Stimulated activated CD4-positive, alpha-beta T cell treated with anti-CD3 and anti-CD28 coated beads, TNF-alpha, amount 100 ng/mL, for 1 hour (primary cell): ENCODE measurements at places on chromosomes 11 and 22.

DNA sequence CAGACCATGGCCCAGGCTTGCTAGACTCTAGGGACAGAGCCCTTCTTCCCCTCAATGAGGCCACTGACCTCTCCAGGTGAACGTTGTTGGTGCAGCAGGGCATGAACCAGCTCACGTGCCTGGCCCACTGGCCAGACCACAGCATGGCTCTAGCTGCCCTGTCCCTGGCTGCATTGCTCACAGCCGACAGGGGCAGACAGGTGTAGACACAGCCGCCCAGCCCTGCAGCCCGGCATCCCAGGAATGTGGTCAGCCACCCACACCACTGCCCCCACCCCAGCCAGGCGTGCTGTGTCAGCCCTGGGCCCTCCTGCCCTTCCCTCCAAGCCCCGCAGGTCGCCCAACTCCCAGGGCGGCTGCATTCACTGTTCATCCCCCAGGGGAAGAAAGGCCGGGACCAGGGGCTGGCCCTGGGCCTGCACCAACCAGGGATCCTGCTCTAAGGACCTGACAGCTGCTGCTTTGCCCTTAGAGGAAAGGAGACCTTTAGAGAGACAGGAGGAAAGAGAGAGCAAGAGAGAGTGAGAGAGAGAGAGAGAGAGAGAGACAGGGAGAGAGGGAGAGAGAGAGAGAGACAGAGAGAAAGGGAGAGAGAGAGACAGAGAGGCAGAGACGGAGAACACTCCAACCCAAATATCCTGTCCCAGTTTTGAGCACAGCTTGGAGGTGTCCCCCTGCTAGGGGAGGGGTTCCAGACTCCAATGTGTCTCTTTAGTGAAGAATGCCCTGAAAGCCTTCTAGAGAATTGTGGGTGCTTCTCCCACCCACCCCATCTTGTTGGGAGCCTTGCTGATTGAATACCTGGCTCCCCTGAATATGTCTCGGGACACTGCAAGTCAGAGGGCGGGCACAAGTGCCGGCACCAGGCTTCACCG lies 44.2 kb upstream of the LINC01488 start:
- no peak for DNase-seq

DNA sequence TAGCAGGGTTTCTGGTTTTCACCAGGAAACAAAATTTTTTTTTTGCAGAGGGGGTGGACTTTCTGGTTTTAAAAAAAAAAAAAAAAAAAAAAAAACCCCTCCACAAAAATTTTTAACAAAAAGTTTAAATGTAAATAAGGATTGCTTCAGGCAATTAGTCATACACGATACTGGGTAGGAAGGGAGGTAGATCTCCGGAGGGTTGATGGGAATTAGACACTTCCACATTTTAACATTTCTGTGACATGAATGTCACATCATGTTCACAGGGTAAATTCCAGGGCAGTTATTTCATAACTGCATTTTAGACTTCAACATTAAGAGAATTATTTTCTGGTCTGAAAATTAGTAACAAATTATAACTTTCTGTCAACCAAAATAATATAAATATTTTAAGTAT lies 15.9 kb downstream of the NUP98 start:
- DNase-seq: no peak

DNA sequence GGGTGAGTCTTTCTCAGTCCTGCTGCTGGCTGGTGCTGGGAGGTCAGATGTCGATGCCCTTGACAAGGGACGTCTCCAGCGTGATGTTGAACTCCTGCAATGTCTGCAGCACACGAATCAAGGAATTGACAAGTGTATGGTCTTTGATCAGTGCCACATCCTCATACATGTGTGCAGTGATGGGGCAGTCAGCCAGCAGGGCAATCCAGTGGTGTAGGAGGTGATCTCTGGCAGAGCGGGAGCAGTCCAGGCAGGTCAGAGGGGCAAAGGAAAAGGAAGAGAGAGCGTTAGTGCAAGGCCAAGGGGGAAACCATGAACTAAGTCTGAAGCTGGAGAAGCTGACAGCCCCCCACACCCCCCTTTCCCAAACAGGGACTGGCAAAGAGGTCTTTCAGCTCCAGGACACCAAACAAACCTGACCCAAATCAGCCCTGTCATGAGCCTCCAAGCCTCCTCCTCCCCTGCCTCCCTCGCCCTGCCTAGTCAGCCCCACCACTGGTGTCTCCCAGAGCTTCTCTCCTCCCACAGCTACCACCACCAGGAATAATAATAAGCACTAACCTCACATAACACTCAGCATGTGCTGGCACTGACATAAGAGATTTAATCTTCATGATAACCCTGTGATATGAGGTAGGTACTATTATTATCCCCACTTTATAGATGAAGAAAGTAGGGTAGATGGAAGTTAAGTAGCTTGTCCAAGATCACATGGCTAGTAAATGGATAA lies 48.4 kb upstream of the SCUBE2 start:
- no peak for DNase-seq

DNA sequence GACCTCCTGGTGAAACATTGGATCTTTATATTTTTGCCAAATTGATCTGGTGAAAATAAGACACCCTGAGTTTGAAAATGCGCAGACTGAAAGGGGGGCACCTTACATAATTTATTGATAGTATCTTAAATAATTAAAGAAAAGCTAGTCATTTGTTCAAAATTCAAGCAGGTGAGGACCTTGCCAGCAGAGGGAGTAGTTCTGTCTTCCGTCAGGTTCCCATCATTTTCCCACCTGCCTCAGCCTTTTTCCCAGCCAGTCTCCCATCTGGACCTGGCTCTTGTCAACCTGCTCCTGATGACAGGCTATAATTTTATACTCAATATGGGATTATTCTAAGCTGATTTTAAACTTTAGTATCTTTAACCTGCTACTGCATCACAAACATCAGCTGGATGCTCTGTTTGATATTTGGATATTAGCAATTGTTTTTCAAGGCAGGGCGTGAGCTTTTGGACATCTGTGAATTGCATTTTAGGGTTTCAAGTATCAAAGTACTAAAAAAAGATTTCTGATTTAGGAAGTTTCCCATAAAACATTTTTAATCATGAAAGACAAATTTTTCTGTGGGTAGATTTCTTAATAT lies 132.0 kb downstream of the ELP4 start:
- no peak for DNase-seq

DNA sequence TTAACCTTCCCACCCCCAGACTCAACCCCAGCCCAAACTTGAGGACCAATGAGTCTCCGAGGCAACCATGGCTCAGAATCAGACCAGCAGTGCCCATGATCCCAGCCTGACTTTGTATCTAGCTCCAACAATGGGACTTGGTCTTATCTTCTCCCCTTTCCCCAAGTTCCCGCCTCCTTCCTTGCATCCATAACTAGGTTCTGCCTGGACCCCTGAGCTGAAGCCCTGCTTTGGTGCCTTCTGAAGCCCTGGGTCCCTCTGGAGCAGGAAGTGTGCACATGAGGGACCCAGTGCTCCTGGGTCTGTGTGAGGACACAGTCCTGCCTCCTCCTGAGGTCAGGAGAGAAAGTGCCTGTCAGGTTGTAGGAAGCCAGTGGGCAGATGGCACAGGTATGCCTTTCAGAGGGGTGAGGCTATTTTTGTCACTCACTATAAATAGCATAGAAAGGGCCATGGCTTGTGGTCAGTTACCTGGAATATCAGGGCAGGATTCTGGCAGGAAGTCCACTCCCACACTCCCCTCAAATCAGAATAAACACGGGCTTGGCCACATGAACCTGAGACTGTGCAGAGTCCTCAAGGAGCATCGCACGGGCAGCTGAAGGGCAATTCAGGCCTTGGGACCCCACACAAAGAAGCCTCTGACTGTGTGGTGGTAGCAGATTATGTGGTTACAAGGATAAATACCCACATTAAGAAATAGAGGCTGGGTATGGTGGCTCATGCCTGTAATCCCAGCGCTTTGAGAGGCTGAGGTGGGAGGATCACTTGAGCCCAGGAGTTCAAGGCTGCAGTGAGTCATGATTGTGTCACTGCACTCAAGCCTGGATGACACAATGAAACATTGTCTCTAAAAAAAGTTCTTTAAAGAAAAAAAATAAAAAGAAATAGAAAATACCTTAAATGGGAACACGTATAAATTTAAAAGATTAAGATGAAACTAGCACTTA lies 27.4 kb downstream of the RCN1 start:
- DNase-seq: no peak

DNA sequence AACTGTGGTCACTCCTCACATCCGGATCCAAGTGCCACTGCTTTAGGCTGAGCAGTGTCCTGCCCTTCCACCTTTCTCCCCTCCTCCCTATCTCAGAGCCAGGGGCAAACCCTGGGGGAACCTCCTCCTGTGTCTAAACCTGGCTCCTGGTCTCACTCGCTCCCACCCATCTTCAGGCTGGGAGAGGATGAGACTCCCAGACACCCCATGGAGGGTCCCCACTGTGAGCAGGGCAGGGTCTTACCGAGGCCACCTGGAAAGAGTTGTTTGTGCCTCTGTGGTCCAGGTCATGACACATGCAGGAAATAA lies 93.6 kb downstream of the PDE2A start:
- no peak for DNase-seq

- no peak for DNase-seq
Observed at GRCh38 chr11:11993839-11994238, 14.6 kb downstream of the DKK3 start.

- no peak for DNase-seq
Observed at GRCh38 chr11:17012712-17013547, 1.3 kb downstream of the PLEKHA7 start.

- DNase-seq: no peak
Observed at GRCh38 chr11:21371044-21371443, 701.7 kb downstream of the NELL1 start.

- no peak for DNase-seq
Observed at GRCh38 chr11:84993386-84993785, 633.8 kb downstream of the DLG2 start.

DNA sequence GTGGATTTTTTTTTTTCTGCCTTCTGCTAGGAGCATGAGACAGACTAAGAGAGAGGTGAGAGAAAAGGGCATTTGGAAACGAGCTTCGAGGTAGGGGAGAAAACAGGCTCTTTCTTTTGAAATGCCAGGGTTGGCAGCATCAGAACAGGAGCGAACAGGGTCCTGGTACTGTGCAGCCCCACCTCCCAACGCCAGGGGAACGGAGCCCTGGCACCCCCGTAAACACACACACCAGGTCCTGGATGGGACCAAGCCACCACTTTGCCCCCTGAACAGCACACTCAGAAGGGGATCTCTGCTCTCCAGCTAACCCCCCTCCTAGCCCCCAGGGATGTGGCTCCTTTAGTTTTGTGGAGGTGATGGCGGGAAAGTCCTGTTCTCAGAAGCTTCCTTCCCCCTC lies 127.1 kb downstream of the CTTN start:
- DNase-seq: no peak

DNA sequence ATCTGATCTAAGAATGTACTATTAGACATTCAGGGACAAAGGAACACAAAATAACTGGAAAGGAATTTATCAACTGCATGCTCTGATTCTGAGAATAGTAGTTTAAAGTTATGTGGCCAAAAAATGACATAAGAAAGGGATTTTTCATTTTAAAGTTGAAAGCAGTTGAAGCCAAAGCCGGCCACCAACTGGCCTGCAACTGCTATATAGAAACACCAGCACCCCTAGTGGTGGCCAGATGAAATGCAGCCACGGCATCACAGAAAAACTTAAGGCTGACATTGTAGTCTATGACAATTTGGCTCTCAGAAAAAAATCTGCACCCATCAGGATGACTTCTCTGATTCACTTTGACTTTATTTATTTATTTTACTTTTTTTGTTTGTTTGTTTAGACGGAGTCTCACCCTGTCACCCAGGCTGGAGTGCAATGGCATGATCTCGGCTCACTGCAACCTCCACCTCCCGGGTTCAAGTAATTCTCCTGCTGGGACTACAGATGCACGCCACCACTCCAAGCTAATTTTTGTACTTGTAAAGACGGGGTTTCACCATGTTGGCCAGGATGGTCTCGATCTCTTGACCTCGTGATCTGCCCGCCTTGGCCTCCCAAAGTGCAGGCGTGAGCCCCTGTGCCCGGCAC lies 59.2 kb downstream of the SLC35F2 start:
- peak; percentile 16 for DNase-seq

DNA sequence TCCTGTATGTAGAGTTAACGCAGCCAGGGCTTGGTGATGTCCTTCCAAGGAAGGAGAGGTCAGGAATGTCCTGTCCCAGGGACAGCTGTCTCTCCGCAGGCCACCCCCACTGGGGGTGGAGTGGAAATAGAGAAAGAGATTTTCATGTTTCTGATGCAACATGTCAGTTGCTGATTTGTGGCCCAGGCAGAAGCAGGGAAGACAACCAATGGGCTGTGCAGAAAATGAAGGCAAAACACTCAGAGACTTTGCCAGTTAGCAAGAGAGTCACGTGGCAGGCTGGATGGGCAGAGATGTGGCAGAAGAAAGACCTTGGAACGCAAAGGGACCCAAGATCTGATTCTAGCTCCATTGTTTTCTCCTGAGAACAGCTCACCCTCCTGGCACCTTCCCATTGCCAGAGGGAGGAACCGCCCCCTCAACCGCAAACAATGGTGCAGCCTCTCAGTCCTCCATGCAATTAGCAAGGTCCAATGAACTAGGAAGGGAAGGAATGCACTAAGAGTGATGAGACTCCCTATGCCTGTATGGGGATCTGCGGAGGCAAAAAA lies 71.0 kb downstream of the SYN3 start:
- no peak for DNase-seq

- DNase-seq: no peak
Observed at GRCh38 chr11:15127341-15127740, 12.6 kb downstream of the INSC start.

- no peak for DNase-seq
Observed at GRCh38 chr22:31342389-31343140, 3.6 kb downstream of the PATZ1 start.

GRCh38 chr11:68337399-68337835 lies 25.0 kb downstream of the LRP5 start:
- no peak for DNase-seq

DNA sequence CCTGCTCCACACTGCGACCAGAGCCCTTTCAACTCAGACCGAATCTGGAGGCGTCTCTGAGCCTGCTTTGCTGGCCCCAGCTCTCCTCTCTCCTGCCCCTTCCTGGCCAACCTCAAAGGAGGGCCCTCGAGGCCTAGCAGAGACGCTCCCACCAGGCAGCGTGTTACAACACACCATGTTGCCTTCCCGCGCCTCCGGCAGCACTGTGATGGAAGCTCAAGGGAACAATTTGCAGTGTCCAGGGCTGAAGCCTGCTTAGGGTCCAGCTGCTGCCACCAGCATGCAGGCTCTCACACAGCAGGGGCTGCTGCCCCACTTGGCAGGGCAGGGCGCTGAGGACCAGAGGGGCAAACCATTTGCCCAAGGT lies 18.4 kb downstream of the LINC01488 start:
- no peak for DNase-seq

DNA sequence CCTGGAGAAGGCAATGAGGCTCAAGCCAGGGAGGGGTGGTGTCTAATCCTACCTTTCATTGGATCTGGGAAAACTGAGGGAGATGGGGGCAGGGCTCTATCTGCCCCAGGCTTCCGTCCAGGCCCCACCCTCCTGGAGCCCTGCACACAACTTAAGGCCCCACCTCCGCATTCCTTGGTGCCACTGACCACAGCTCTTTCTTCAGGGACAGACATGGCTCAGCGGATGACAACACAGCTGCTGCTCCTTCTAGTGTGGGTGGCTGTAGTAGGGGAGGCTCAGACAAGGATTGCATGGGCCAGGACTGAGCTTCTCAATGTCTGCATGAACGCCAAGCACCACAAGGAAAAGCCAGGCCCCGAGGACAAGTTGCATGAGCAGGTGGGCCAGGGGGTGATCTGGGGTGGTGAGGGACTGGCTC lies at the start of gene FOLR1:
Gene FOLR1 (plus strand): TSS at position 180 of the 421 bp plus-strand sequence. CDS start 34 bp downstream, at position 214.
- no peak for DNase-seq

- DNase-seq: no peak
Observed at GRCh38 chr11:111975076-111975806, 38.1 kb downstream of the DIXDC1 start.
